ENCODE measurements at places on chromosomes 6 and 20.

- DNase-seq: no peak
Observed at GRCh38 chr20:38300438-38300837, 3.5 kb upstream of the BPI start.

- no peak for DNase-seq
Observed at GRCh38 chr20:62303340-62304226, 786 bp downstream of the ADRM1 start.

GRCh38 chr6:96450082-96450769 lies 71.4 kb upstream of the UFL1 start:
- no peak for DNase-seq

DNA sequence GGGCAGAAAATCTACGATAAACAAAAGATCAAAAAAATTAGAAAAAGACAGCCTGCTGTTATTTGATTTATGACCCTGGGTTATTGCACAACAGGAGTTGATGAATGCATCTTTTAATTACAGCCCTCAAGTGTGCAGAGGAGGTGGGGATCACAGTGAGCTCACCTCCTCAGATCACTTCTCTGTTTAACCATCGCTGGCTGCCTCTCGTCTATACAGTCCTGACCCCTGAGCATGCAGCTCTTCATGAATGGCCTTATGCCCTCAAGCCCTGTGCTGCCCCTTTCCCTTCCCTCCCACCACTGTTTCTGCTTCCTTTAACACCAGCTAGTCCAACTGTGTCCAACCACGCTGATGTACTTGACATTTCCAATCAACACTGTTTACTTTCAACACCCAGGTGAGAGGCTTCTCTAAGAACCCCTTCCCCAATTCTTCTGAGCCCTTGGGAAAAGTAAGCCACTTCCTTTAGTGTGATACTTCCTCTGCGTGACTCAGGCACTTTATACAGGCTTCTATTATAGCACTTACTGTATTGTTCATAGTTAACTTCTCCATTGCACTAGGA lies 60.6 kb upstream of the RIPOR2 start:
- peak; percentile 62 for DNase-seq

DNA sequence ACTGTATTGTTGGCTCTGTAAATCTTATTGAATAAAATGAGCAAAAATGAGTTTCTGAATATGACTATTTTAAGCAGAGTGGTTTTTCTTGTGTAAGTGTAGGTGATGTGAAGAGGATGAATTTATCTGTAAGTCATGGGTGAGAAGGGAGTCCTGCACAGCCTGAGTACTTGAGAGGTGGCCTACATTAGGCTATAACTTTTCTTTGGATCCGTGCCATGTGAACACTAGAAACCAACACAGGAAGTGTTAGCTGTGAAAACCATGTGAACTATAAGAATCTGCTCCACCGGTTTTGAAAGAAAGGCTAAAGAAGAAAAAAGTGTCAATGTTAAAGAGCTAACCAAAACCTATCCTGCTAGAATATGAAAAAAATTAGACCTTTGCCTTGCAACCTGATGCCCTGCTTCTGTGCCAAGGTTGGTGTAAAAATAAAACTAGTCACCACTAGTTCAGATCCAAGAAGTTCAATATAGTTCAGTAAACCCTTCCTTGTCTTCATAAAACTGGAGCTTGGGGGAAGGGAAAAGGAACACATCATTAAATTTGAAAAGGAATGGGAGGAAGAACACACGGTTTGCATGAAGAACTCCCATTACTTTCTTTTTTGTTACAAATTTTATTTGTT lies 21.3 kb downstream of the PLCB1 start:
- DNase-seq: peak; percentile 31

- DNase-seq: no peak
Observed at GRCh38 chr6:52746213-52746612, 17.1 kb downstream of the GSTA2 start.

DNA sequence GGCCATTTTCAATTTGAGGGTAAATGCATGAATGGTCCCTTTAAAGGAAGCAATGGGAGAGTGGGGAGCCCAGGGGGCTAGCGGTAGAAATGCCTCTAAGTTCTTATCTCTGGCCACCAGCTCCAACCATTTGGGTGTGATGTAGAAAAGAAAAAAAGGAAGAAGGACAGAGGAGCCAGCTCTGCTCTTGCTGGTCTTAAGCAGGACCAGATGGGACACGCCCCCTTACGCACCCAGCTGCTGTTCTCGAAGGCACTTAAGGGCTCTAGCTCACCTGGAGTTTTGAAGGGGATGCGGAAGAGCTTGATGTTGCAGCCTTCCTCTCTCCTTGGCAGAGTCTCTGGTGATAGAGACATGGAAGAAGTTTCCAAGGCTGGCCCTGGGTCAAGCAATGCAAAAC lies 59.5 kb upstream of the RNF144B start:
- DNase-seq: peak; percentile 70

GRCh38 chr20:51129147-51129776 lies 106.4 kb upstream of the KCNG1 start:
- DNase-seq: no peak

- DNase-seq: no peak
Observed at GRCh38 chr20:44080064-44080463, 106.9 kb downstream of the JPH2 start.

DNA sequence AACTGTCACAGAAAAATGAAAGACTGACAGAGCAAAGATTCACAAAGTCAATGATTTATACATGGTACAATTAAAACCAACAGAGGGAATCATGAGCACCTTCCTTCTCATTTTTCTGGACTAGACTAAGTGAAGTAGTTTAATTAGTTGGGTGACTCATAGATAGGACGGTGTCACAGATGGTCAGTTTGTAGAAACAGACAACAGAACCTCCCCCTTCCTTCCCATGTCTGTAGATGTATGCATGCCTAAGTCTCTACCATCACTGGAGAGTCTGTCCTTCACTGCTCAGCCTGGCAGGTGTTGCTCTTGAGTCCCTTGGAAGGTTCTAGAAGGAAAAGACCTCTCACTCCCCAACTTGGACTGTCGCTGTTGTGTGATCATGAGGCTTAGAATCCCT lies 75.4 kb upstream of the EEF1E1 start:
- DNase-seq: no peak

GRCh38 chr20:54995553-54995952 lies 520.2 kb downstream of the DOK5 start:
- DNase-seq: no peak

Data from MV-4-11 (cell line).